Stimulated activated CD8-positive, alpha-beta memory T cell treated with anti-CD3 and anti-CD28 coated beads, Interleukin-7, amount 100 ng/mL, for 24 hours (primary cell): ENCODE measurements at places on chromosomes 1 and 21.

- no peak for DNase-seq
Observed at GRCh38 chr21:45963232-45963570, 18.4 kb upstream of the COL6A1 start.

DNA sequence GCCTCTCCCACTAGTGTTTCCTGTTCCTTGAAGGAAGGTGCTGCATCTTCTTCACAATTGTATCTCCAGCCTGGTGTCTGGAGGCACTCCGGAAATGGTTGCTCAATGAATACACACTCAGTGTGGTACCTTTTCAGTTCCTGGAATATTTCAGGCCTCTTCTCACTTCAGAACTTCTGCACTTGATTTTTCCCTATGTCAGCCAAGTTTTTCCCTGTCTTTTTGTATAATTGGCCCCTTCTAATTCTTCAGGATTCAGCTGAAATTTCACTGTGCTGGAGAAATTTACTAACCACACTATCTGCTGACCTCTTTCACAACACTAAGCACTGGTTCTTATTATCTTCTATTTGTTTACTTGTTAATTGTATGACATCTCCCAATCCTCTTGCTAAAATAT is 61.2 kb upstream of the MAP10 start:
- no peak for DNase-seq

DNA sequence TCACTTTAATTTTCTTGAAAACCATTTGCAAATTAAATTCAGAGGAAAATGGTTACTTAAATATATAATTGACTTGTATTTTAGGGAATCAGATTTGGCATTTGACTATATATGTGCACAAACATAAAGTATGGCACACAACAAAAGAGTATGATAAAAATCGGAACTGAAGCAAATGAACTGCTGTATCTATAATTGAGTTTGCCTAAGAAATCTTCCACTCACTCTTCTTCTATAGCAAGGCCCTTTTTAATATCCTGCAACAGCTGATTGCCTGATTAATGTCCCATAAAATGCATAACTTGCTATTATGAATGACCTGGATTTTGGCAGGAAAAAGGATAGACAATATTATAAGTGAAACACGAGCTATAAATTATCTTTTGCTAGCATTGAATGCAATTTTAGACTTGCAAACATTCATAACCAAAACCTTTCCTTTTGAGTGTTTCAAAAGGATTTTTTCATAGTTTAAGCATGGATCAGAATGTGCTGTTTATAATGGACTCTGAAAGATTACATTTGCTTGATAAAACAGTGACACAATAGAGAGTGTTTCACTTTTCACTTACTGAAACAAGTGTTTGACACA is 2204.3 kb downstream of the MRPL39 start:
- no peak for DNase-seq

- DNase-seq = no peak
Observed at GRCh38 chr1:204442376-204443259, 31.0 kb upstream of the PPP1R15B start.

DNA sequence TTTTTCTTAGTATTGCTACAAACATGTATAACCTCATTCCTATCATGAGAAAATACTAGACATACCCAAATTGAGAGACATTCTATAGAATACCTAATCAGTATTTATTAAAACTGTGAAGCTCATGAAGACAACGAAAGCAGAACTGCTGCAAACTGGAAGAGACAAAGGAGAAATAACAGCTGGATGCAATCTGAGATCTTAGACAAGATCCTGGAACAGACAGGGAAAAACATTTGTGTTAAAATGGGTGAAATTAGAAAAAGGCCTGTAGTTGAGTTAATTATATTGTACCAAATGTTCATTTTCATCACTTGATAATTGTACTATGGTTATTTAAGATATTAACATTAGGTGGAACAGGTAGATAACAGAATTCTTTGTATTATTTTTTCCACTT is 392.0 kb downstream of the PLPP3 start:
- no peak for DNase-seq

GRCh38 chr1:53111073-53111556 is 31.3 kb downstream of the SLC1A7 start:
- no peak for DNase-seq
